ENCODE measurements at places on chromosomes 2 and 18. TPM values are rescaled to one million over a fixed set of nuclear protein-coding genes. Genes with fewer than 3 reads are reported as not detected.

SERPINB12 gene
- not detected for total RNA-seq

THUMPD2 gene
- 5.6 TPM for total RNA-seq

PFN4 gene
- total RNA-seq = not detected

SERPINE2 gene
- total RNA-seq = 59.3 TPM

XDH gene
- 0.08 TPM for total RNA-seq

CCDC141 gene
- total RNA-seq = 137 TPM

STAMBP gene
- 38.0 TPM for total RNA-seq

MRPL30 gene
- total RNA-seq = 32.4 TPM

INPP5D gene
- 6.0 TPM for total RNA-seq

KCNG2 gene
- not detected for total RNA-seq

CTNNA2 gene
- not detected for total RNA-seq

RNF125 gene
- 4.0 TPM for total RNA-seq

FLACC1 gene
- total RNA-seq = 3.9 TPM

CLEC4F gene
- total RNA-seq = 0.38 TPM

COX5B gene
- total RNA-seq = 1,109 TPM

CNRIP1 gene
- total RNA-seq = 5.8 TPM

GNAL gene
- 2.1 TPM for total RNA-seq

DNAH7 gene
- total RNA-seq = 1.5 TPM

ASB18 gene
- total RNA-seq = 49.8 TPM

AKAIN1 gene
- total RNA-seq = not detected
